ENCODE measurements at places on chromosomes 13 and 19. TPM values are rescaled to one million over a fixed set of nuclear protein-coding genes. Genes with fewer than 3 reads are reported as not detected.
A peak's percentile ranks its signal among the peaks of the same experiment; 100 is the strongest.

DNA sequence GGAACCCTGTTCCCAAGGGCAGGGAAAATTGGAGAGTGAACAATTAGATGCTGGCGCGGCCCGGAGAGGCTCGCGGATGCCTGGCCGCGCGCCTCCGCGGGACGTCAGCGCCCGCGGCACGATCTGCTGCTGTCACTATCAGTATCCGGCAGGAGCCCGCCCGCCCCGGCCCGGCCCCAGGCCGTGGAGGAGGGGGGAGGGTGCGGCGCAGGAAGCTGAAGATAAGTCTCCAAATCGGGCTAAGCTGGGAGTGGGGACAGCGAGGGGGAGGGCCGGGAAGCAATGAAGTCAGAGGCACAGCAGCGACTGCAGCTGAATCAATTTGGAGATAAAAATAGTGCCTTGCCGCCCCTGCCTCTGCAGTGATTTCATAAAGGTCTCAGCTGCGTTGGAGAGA is 441.5 kb upstream of the KLF12 start:
- H3K27me3 ChIP-seq = peaks cover 40% of the 10 kb centered on the region
- H3K36me3 ChIP-seq = no peaks in the 10 kb centered on the region
- peak; percentile 67 for DNase-seq
- no peak overlapping the region for H3K27ac ChIP-seq
- H3K4me3 ChIP-seq = peak overlapping the region; percentile 64
- H3K4me1 ChIP-seq = peaks cover 20% of the 10 kb centered on the region

DNA sequence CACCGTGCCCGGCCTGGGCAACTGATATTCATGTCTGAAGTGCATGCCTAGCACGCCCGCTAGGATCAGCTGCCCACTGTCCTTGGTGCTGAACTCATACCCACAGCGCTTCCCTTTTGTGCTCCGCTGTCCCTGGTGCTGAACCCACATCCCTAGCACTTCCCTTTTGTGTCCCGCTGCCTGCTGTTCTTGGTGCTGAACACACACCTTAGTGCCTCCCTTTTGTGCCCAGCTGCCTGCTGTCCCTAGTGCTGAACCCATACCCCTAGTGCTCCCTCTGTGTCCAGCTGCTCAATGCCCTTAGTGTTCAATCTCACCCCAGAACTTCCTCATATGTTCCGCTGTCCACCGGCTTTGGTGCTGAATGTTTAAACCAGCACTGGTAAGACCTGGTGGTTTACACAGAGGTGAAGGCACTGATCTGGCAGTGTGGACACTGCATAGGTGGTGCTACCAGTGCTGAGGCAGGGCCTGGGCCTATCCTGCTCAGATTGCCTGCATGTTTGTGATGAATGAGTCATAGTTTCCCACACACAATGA is 26.3 kb upstream of the SIGLEC11 start:
- no peak overlapping the region for H3K27ac ChIP-seq
- H3K4me1 ChIP-seq = peaks cover 6% of the 10 kb centered on the region
- H3K36me3 ChIP-seq = peaks cover 18% of the 10 kb centered on the region
- DNase-seq = peak; percentile 91
- H3K4me3 ChIP-seq = no peak overlapping the region
- H3K27me3 ChIP-seq = no peaks in the 10 kb centered on the region

GRCh38 chr13:109977212-109977968 is 191.0 kb upstream of the IRS2 start:
- no peak for DNase-seq
- no peaks in the 10 kb centered on the region for H3K36me3 ChIP-seq
- H3K4me1 ChIP-seq = no peaks in the 10 kb centered on the region
- H3K4me3 ChIP-seq = no peak overlapping the region
- H3K27ac ChIP-seq = no peak overlapping the region
- no peaks in the 10 kb centered on the region for H3K27me3 ChIP-seq

DNA sequence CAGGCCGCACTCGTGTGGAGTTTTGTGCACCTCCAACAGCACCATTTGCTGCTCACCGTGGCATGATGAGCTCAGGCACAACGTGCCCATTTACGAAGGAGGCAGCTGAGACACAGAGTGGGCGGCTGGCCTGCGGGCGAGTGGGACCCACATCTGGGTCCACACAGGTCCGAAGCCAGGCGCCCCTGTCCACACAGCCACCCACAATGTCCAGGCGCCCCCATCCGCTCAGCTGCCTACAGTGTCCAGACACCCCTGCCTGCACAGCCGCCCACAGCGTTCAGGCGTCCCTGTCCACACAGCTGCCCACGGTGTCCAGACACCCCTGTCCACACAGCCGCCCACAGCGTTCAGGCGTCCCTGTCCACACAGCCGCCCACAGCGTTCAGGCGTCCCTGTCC is 42.5 kb upstream of the F7 start:
- H3K4me3 ChIP-seq = no peak overlapping the region
- H3K27ac ChIP-seq = no peak overlapping the region
- no peaks in the 10 kb centered on the region for H3K4me1 ChIP-seq
- no peak for DNase-seq

GRCh38 chr19:8877854-8878705 is 45.9 kb downstream of the MBD3L1 start:
- no peak for DNase-seq
- H3K27me3 ChIP-seq = no peaks in the 10 kb centered on the region
- no peak overlapping the region for H3K4me3 ChIP-seq
- no peaks in the 10 kb centered on the region for H3K36me3 ChIP-seq
- no peaks in the 10 kb centered on the region for H3K4me1 ChIP-seq

DNA sequence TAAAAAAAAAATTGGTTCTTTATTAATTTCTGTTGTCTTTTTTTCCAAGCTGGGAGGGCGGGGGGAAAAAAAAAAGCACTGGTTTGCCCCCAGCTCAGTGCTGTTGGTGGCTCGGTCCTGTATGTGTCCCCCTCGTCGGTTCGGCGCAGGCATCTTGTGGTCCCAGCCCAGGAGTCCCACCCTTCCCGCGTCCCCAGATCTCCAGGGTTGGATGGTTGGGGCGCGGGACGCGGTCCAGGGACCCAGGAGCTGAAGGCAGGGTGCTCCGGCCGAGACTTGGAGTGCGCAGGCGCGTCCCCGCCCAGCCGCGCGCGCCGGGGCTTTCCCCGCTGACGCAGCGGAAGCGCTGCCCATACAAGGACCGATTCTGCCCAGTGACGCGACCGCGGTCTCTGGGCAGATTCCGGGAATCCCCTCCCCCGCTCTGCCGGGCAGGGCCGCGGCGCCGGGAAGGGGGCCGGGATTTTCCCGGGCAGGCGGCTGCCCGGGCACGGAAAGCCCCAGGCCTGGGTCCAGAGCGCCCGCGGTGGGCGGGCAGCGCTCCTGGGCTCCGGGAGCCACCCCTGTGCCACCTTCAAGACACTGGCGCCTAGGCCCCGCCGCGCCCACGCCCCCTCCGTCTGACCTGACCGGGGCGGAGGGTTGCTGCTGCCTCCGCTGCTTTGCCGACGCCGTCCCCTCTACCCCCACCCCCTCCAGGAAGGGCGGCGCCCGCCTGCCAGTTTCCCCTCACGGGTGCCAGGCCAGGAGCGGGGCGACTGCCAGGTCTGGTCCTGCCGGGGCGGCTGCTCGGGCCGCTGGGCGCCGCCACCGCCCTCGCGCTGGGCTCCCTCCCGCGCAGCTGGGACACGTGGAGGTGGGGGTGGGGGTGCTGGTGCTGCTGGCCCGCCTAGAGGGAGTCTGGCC is 2.3 kb downstream of the JUNB start:
- peak overlapping the region; percentile 93 for H3K4me3 ChIP-seq
- H3K27me3 ChIP-seq = no peaks in the 10 kb centered on the region

- no peak overlapping the region for H3K4me3 ChIP-seq
- no peaks in the 10 kb centered on the region for H3K4me1 ChIP-seq
- H3K27ac ChIP-seq = no peak overlapping the region
- DNase-seq = no peak
- no peaks in the 10 kb centered on the region for H3K36me3 ChIP-seq
- no peaks in the 10 kb centered on the region for H3K27me3 ChIP-seq
Measured at GRCh38 chr13:105804561-105805190, 730.8 kb downstream of the EFNB2 start.

GRCh38 chr13:20714563-20715329 is 11.2 kb downstream of the IL17D start:
- DNase-seq = no peak
- no peak overlapping the region for H3K27ac ChIP-seq
- peaks cover 7% of the 10 kb centered on the region for H3K4me1 ChIP-seq
- H3K36me3 ChIP-seq = no peaks in the 10 kb centered on the region

DNA sequence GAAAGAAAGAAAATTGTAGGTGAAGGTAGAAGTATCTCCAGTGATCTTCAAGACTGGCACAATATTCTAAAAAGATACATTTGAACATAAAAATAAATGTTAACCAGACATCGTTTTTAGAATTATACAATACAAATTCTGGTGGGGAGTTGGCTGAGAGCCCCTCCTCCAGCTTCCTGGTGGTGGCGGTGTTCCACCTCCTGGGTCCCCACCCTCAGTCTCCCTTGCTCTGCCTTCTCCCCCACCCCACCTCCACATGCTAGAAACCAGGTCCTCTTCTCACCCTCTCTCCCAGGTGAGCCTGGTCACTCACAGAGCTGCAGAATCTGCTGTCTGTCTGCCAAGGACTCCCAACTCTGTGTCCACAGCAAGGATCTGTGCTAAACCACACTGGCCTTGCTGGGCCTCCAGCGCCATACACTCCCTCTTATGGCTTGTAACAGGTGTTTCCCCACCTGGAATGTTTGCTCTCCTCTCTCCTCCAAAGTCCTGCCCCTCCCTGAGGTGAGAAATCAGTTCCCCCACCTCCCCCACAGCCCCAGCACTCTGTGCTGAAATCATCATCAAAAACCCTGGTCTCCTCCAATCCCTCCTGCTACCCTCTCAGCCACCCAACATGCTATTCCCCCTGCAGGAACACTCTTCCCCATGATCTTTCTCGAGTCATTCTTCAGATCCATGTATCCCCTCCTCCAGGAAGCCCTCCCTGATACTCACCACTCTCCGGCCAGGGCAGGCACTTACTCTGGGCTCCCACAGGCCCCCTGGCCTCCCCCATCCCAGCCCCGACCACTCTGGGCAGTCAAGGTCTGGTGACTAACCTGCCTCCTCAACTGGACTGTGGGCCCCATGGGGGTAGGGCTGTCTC is 20.5 kb upstream of the CYP2S1 start:
- H3K4me3 ChIP-seq = no peak overlapping the region
- no peak overlapping the region for H3K27ac ChIP-seq
- H3K4me1 ChIP-seq = peaks cover 6% of the 10 kb centered on the region
- peaks cover 3% of the 10 kb centered on the region for H3K27me3 ChIP-seq
- no peak for DNase-seq

DNA sequence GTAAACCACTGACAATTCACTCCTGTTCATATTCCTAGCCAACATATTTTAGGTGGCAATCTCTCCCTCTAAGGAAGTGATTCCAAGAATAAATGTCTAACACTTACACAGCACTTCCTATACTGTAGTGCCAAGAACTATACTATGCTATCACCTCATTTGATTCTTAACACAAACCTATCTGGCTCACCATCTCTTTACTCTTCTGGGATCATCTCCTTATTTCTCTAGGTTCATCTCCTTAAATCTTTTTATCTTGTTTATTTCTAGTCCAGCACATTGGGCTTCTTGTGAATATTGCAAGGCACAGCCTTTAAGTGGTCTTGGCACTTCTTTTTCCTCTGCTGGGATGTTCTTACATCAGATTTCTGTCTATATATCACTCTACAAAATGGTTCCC is 366.3 kb downstream of the SLITRK6 start:
- DNase-seq = no peak
- H3K4me3 ChIP-seq = no peak overlapping the region
- H3K27me3 ChIP-seq = no peaks in the 10 kb centered on the region
- H3K36me3 ChIP-seq = no peaks in the 10 kb centered on the region

DNA sequence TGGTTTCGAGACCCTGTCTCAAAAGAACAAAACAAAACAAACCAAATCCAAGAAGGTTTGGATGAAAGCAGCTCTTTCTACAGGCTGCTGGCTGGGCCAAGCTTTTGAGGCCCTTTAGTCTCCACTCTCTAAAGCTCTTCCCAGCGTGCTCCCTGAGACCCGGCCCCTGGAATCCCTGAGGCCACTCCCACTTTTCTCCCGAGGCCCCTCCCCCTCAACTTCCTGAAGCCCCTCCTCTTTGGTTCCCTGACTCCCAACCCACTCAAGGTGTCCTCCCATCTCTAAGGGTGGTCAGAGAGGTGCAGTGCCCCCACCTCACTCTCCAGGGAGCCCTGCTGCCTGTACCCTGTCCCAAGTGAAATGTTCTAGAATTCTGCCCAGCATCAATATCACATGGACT is 10.6 kb downstream of the ERICH6B start:
- H3K27ac ChIP-seq = no peak overlapping the region
- H3K4me1 ChIP-seq = no peaks in the 10 kb centered on the region

GRCh38 chr13:113938716-113939115 is 35.2 kb downstream of the C13orf46 start:
- no peak overlapping the region for H3K4me3 ChIP-seq
- H3K27ac ChIP-seq = no peak overlapping the region
- no peak for DNase-seq
- no peaks in the 10 kb centered on the region for H3K4me1 ChIP-seq
- no peaks in the 10 kb centered on the region for H3K36me3 ChIP-seq
- peaks cover 46% of the 10 kb centered on the region for H3K27me3 ChIP-seq

- no peak overlapping the region for H3K4me3 ChIP-seq
- H3K36me3 ChIP-seq = no peaks in the 10 kb centered on the region
- no peaks in the 10 kb centered on the region for H3K4me1 ChIP-seq
- H3K27ac ChIP-seq = no peak overlapping the region
- DNase-seq = no peak
- H3K27me3 ChIP-seq = peaks cover 3% of the 10 kb centered on the region
Measured at GRCh38 chr13:37087486-37087885, 18.0 kb downstream of the CSNK1A1L start.

GRCh38 chr19:5360003-5360780 is 19.6 kb upstream of the PTPRS start:
- DNase-seq = no peak
- H3K4me1 ChIP-seq = no peaks in the 10 kb centered on the region
- H3K27ac ChIP-seq = no peak overlapping the region
- no peaks in the 10 kb centered on the region for H3K27me3 ChIP-seq
- H3K36me3 ChIP-seq = no peaks in the 10 kb centered on the region
- no peak overlapping the region for H3K4me3 ChIP-seq

DNA sequence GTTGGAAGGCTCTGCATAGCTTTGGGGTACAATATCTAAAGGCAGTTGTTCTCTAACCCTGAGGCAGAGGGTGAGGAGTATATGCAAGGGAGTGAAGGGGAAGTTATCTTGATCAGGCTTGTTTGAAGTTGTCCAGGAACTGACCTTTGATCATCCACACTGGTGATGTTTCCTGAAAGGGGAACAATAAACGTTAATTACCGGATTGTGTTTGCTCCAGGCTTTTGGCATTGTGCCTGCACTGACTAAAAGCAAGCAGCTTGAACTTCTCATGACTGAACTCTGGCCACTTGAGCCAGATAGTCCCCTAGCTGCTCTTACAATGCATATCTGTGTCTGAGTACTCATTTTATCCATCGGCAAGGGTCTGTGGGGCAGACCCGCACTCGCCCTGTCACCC is 27.0 kb upstream of the ZNF726 start:
- H3K27me3 ChIP-seq = no peaks in the 10 kb centered on the region
- no peak overlapping the region for H3K27ac ChIP-seq
- no peak for DNase-seq

KRTDAP gene
- total RNA-seq = not detected

MYPOP gene
- total RNA-seq = 13.8 TPM

CLEC11A gene
- total RNA-seq = 0.89 TPM

RNU6-9 gene
- not detected for total RNA-seq

TUBB4A gene
- total RNA-seq = 7.5 TPM

All from activated CD8-positive, alpha-beta memory T cell treated with anti-CD3 and anti-CD28 coated beads, Interleukin-2, amount 10 ng/mL, durations not matched to agents 7 days and 5 days (primary cell).